Fibroblast of skin of right quadriceps (primary cell): ENCODE measurements at places on chromosomes 16 and 17.

DNA sequence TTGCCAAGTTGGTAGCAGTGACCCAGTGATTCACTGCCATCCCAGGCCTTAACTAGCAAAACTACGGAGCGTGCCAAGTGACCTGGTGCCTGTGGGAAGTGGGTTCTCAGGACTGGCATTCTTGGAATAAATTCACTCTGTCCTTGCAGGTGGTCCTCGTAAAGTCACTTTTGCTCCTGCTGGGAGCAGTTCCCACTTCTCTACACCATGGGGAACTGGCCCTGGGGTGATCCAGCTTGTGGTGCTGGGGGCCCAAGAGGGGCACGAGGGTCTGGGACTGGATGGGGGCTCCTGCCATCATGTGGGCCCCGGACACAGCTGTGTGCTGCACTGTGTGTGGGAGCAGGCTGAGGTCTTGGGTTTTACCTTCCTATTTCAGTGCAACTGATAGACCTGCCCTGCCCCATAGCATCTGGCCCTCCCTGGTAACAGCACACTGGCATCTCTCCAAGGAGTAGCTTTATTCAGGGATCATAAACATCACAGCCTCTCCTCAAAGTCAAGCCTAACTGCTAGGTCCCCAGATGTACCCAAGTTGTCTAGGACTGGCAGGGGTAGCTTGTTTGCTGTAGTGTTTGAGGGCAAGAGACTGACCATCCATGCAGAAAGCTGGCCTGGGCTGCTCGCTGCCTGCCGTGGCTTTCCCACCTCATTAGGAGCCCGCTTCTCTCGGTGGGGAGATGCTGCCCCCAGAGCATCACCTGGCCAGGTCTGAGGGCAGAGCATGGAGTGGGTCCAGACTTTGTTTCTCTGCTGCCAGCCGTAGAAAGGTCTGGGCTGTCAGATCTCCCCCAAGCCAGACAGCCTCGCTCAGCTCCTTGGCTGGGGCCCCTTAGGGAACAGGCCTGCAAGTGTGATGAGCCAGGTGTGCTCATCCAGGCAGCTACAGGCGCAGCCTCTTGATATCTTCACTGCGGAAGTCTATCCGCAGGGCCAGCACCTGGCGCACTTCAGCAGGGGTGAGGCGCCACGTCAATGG lies 26.0 kb downstream of the FCSK start:
- no peak for DNase-seq

DNA sequence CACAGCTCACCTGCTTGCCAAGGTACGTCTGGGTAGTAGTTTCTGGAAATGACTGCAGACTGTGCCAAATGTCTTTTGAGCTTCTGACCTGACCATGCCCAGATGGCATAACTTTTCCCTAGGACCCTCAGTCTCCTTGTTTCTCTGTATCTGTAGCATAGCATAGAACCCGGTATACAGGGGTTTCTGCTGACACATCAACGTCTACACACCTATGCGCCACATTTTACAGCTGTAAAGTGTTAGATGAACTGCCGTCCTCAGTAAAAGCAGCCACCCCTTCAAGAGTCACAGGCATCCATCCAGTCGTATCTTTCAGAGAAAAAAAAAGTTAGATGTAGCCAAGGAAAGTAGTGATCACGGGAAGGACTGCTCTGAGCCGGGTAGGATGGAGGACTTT lies 17.4 kb downstream of the KCTD2 start:
- DNase-seq, result no peak

- no peak for DNase-seq
Observed at GRCh38 chr17:40139566-40140058, 725 bp upstream of the CASC3 start.

GRCh38 chr16:87126403-87127025 lies 190.7 kb downstream of the C16orf95 start:
- no peak for DNase-seq

DNA sequence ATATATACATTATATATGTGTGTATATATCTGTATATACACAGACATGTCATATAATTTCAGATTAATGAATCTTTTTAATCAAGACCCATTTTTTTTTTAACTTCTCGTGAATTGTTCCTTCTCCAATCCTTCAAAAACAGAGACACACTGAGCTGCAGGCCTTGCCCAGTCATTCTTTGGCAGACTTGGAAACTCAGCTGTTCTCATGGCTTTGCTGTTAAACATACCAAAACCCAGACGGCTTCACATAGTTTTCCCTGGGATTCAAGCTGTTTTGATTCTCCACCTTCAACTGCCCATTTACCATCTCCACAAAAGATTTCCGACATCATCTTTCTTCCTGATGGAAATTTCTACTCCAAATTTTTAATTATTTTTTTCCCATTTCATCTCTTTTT lies 148.7 kb downstream of the KCNJ2 start:
- no peak for DNase-seq

DNA sequence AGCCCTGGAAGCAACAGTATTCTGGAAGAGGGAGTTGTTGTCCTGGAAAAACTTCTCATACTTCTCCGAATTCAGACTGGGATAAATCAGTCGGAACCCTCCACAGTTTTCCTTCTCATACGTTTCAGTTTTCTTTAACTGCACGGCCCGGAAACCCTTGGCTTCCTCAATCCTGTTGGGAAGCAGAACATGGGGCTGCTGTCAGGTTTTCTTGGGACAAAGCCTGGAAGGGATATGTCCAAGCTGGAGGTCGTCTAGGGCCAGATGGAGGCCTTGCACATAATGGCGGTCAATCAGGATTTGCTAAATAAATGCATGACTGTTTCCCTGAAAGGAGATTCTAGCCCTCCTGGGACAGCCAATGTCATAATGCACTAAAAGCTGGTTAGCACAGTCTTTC lies 29.2 kb downstream of the TTLL6 start:
- no peak for DNase-seq

DNA sequence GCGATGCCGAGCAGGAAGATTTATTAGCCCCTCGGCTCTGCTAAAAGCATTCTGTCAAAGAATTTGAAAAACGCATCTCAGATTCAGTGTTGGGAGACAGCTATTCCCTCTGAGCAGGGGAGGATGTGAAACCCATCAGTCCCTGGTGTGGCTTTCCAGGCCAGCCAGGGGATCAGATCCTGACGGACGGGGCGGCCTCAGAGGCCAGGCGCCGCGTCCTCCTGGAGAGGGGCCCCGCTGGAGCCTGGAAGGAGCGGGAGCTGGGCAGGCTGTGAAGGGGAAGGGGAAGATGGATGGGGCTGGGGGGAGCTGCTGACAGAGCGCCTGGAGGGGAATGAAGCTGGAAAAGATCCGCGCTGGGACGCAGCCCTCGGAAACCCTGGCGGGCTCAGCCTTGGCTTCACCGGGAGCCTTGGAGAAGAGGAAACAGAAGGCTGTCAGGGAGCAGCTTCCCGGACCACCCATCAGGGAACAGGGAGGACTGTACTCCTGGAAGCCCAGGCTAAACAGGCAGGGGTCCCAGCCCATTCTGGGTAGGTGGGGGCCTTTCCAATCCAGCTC lies 358.0 kb downstream of the C16orf95 start:
- DNase-seq, result peak; percentile 53

- DNase-seq, result no peak
Observed at GRCh38 chr17:50346313-50347116, 589 bp downstream of the XYLT2 start.

DNA sequence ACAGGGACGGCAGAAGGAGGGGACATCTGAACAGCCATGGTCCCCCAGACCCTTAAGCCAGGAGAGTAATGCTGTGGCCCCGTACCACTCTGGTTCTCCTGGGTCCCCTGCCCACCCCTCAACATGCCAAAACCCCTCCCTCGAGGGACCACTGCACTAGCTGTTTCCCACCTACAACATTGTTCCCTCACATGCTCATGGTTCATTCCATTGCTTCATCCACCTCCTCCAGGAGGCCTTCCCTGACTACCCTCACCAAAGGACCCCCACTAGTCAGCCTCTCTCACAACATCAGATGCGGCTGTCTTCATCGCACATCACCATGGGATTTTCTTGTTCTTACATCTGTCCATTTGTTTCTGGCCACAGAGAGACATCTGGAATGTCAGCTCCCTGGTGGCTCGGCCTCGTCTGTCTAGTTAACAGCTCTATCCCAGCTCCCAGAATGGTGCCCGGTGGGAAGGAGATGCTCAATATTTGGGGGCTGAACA lies 1.7 kb downstream of the DOK4 start:
- DNase-seq, result no peak
